Fibroblast of skin of left quadriceps (primary cell): ENCODE measurements at places on chromosomes 7 and 10.

GRCh38 chr7:132276976-132277725 is 299.1 kb downstream of the PLXNA4 start:
- DNase-seq, result peak; percentile 56

DNA sequence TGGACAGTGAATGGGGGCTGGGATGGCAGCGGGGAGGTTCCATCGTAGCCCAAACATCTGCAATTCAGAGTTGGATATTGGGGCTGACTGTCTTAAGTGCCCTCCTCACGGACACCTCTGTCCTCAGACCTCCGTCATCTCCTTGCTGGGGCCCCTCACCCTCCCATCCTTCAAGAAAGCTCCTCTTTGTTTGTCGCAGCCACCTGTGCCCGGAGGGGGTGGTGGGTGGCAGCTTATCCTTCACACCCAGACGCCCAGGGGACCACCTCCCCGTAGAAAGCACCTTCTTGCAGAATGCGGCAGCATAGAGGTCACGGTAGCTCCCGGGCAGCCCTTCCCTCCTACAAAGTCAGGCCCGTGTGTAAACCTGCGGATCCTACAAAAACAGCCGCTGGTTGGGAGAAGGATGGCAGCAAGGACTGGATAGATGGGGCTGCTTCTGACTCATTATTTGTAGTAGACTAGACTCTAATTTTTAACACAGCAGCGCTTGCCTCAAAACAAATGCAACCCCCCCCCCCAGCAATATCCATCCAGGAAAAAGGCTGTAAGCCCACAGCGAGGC is 1.3 kb upstream of the PTPRN2 start:
- DNase-seq, result no peak

GRCh38 chr7:5139998-5140397 is 50.0 kb upstream of the WIPI2 start:
- DNase-seq, result no peak

DNA sequence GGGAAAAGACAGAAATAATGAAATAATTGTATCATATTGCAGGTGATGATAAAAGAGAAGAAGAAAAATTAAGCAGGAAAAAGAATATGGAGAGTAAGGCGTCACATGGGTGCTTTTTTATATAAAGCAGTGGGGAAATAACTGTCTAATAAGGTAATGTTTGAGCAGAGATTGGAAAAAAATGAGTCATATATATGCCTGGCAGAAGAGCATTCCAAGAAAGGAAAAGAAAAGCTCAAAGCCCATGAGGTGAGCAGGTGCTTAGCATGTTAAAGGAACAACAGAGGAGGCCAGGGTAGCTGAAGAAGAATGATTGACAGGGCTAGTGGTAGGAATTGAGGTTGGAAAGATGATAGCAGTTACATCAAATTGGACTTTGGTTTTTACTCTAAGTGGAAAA is 739.5 kb downstream of the SORCS1 start:
- peak; percentile 36 for DNase-seq

DNA sequence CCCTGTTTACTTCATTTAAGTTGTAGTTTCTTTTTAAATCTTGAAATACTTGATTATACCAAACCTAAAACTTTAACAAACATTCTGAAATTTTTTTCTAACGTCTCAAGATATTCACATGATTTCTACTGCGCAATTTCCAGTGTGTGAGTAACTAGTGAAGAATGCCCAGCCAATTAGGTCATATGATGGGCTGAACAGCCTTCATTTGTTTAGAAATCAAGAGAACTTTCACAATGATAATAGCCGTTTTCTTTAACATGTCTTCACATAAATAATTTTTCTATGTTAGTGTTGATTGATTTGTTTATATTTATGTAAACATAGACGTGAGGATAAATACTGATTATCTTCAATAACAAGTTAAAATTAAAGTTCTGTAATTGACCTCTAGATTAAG is 21.8 kb downstream of the STAM start:
- peak; percentile 74 for DNase-seq

DNA sequence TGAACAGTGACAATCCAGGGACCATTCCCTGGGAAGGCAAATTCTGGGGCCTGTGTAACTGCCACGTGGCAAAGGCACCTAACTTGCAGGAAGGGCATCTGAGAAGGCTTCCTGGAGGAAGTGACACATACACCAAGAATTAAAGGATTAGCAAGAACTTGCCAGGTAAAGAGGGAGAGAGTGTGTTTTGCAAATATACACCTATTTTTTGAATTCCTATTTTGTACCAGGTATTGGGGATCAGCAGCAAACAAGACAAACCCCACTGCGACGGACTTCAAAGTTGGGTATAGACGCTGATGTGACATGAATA is 206.5 kb upstream of the ZMIZ1 start:
- DNase-seq, result no peak

- no peak for DNase-seq
Observed at GRCh38 chr7:129615018-129615417, 3.5 kb downstream of the NRF1 start.

DNA sequence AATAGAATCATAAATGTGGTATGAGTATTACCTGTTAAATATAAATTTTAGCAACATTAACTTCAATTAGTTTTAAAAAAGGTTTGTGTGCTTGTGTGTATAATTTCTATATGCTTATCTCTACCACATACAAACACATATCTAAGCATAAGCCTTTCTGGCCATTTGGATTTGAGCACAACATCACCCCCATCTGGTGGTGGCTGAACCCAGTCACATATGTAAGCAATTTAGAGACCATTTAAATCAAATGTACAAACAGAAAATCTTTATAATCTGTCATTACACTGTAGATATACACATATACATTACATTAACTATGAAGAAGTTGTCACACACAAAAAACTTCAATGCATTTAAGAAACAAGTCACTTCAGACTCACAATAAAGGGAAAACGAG is 31.7 kb downstream of the GPR22 start:
- DNase-seq, result peak; percentile 12

DNA sequence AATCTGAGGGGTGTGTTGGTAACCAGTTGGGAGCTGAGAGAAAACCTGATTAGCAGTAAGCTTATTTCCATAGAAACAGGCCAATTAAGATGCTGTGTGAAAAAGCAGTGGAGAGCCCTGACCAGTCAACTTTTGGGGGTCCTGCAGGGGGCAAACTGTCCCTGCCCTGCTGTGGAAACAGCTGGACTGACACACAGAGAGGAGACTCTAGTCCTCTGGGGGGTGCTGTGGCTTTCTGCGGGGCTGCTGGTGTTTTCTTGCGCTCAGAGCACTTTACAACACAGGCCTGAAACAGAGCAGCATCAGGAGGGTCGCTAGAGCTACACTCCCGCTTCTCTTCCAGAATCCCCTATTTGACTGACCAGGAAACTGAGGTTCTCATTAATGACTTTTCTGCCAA is 546.9 kb upstream of the GALNT17 start:
- DNase-seq, result no peak
